ENCODE measurements at places on chromosomes 6 and 20.
A peak's percentile ranks its signal among the peaks of the same experiment; 100 is the strongest.

DNA sequence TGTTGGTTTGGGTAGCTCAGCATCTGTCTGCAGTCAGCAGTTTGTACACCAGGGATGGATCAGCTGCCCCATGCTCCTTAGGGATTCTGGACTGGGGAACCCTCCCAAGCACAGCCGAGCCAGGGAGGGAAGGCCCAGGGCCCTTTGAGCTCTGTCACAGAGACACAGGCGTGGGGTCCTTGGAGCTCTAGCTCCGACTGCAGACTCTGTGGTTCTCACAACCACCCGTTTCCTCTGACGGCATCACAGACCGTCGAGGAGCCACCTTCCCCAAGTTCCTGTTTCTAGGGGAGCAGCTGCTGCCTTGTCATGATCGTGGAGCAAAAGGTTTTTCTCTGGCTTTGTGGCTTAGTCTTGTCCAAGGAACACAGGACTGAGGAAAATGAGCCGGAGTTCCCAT lies at the start of gene SLA2:
Gene SLA2, minus strand, starts transcription at position 199 of the 400 bp plus-strand sequence. CDS start 4,861 bp downstream, outside the sequence.
- DNase-seq, result peak; percentile 77

DNA sequence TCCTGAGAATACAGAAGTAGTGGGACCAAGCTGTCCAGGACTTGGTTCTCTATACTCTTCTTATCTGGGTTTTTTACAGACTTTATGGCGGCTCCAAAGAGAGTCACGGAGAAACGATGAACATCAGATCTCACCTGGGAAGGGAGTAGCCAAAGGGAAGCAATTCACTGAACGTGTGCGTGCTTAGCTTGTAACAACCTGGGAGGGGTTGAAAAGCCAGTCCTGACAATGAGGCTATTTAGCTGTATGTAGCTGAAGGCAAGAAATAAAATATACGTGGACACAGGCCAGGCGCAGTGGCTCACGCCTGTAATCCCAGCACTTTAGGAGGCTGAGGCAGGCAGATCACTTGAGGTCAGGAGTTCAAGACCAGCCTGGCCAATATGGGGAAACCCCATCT lies 18.2 kb upstream of the RBL1 start:
- DNase-seq, result no peak

DNA sequence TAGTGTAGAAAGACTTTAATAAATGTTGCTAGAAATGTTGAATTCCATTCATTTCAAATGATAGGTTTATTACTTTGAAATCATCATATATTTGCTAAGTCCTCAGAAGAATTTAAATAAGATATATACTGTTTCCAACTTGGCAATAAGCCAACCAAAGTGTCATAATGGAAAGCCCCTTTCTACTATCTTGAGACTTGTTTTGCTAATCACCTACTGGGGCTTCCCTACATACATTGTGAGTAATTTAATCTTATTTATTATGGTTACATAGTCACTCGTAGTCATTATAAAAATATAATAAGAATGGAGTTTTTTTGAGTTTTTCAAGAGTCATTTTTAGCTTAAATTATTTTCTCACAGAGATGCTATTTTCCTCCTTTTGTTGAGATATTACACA lies 20.7 kb downstream of the COL19A1 start:
- no peak for DNase-seq

- DNase-seq, result peak; percentile 94
Observed at GRCh38 chr20:10501402-10501801, 66.3 kb downstream of the SLX4IP start.

- DNase-seq, result no peak
Observed at GRCh38 chr20:42193119-42193518, 574.9 kb upstream of the CHD6 start.

- DNase-seq, result no peak
Observed at GRCh38 chr6:112781241-112781640, 434.1 kb downstream of the RFPL4B start.

- no peak for DNase-seq
Observed at GRCh38 chr20:62405108-62405980, 1.7 kb downstream of the CABLES2 start.

GRCh38 chr6:133555685-133556084 lies 314.5 kb downstream of the EYA4 start:
- no peak for DNase-seq

GRCh38 chr6:16446273-16446672 lies 207.9 kb downstream of the GMPR start:
- DNase-seq, result no peak

GRCh38 chr20:740162-740561 lies 28.1 kb downstream of the SLC52A3 start:
- DNase-seq, result no peak

DNA sequence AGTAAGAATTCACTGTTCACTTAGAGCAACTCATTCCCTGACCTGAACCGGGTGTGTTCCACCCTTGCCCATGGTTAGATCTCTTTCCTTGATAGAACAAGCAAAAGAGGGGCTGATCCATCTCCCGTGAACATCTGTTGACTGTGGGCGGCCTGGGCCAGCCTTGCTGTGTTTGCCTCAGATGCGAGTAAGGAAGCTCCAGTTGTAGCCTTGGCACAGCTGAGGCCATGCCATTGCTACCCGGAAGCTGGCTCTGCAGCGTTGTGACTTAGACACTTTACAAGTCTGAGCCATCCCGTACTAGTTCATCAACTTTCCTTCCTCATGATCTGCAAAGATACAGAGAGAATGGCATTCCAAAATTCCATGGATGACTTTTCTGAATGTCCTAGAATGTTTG lies 139.0 kb downstream of the MAP3K4 start:
- no peak for DNase-seq

- no peak for DNase-seq
Observed at GRCh38 chr6:53451165-53451564, 93.7 kb downstream of the GCLC start.

DNA sequence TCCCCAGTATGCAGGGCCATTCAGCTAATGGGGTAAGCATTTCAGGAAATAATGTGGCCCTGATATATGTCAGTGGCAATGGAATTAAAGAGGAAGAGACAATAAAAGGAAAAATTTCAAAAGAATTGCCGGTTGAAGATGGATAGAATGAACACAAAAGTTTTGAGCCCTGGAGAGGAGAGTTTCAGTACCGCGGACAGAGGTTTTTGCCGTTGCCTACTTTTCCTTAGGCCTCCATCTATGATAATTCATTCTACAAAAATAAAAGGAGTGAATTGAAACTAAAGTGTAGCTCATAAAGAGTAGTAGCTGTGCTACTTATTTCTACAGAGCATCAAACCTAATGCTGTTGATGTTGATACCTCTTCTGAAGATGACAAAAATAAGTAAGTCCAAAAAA lies 140.7 kb downstream of the RNASET2 start:
- no peak for DNase-seq

- DNase-seq, result no peak
Observed at GRCh38 chr20:60365882-60366281, 407.7 kb downstream of the CDH26 start.

- DNase-seq, result no peak
Observed at GRCh38 chr20:37687478-37687805, 6.4 kb upstream of the CTNNBL1 start.

GRCh38 chr6:56101141-56101553 lies 146.2 kb downstream of the COL21A1 start:
- peak; percentile 100 for DNase-seq

GRCh38 chr20:61052776-61053442 lies 199.2 kb upstream of the CDH4 start:
- no peak for DNase-seq

DNA sequence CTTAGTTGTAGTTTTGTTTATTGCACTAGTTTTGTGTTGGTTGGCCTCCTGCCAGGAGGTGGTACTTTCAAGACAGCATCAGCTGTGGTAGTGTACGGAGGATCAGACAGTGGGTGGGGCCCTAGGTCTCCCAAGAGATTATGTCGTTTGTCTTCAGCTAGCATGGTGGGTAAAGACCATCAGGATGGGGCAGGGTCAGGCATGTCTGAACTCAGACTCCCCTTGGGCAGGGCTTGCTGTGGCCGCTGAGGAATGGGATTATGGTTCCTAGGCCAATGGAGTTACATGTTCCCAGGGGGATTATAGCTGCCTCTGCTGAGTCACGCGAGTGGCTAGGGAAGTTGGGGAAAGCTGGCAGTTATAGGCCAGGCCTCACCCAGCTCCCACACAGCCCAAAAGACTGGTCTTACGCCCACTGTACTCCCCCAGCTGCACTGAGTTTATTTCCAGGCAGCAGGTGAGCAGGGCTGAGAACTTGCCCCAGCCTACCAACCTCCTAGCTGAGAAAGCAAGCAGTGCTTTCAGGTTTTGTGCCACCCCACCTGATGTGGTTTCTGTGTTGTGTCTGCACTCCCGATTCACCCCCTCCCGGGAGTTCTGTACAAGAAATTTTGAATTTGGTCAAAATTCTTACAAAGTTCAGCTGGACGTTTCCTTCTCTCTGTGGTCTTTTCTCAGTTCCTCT lies 24.7 kb downstream of the ZSCAN31 start:
- DNase-seq, result no peak

- DNase-seq, result no peak
Observed at GRCh38 chr6:37535759-37536490, 36.2 kb upstream of the CCDC167 start.
